ENCODE measurements at places on chromosomes 16 and 17.

DNA sequence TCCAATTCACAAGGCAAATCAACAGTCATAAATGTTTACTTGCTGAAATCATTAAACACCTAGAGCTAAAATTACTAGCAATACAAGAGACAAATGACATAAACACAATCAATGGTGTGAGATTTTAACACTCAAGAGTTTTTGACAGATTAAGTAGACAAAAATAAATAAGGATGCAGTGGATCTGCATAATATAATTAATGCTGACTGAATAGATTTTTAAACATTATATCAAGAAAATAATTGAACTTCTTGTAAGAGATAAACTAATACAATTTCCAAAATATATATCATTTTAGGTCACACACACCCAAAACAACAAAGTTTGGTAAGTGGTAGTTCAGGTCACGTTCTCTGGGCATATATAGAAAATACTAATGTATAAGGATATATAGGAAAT lies 322.6 kb upstream of the XYLT1 start:
- DNase-seq: no peak

DNA sequence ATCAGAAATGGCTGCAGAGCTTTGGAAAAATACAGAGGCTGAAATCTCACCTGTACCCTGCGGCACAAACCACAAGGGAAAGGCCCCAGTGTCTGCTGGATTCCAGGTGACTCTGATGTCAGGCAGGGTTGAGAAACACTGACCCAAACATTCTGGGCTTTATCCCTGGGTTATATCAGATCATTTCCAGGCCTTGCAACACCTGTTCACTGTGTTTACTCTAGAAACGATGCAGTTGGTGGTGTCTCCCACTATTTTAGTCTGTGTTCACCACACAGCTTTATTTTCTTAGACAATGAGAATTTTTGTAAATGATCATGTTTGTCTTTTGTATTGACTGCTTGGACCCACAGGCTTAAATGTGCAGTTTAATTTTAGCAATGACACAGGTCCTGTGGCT lies 151.5 kb upstream of the SDK2 start:
- DNase-seq: no peak

DNA sequence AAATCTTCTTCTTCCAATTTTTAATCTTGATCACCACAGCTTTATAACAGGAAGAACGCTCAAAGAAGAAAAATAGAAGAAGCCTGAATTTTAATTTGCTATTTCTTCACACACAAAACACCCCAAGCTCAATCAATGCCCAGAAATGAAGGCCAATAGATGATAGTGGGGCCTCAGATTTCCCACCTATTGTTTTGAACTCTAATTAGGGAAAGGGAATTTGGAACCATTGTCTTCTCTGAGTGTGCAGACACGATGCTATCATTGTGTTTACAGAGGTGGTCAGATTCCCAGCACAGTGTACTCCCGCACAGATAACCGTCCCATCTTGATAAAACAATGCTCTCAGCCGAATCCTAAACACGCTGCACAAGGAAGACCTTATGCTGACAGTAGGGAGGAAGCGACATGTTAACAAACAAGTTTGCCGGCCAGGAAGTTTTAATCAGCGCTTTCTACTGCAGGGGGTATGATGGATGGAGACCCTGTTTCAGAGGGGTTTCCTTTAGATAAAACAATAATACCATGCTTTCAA lies 684.7 kb downstream of the MAF start:
- no peak for DNase-seq

DNA sequence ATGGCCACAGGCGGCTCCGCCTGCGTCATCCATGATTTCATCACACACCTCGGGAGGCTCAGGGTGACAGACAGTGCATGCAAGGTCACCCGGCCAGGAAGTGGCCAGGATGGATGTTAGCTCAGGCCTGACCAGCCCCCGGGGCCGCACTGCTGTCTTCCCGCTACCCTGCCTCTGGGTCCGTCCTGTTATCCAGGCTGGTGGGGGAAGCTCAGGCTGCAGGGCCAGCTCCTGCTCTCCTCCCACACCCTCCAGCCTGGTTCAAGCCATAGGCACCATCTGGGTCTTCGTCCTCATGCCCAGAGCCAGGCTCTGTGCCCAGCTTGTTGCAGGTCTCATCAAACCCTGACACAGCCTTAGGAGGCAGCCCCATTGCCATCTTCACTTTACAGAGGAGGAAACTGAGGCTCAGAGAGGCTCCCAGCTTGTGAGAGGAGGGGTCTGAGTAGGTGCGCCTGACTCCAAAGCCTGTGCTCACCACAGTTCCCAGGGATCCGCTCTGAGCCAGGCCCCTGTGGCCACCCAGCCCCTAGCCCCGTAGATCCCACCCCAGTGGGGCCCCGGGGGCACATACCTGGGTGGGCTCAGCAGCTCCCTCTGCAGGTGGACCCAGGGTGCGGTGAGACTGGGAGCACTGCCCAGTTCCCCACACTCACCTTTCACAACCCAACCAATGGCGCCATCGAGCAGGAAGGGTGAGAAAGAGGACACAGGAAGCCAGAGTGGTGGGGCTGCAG lies 412 bp upstream of the ADGRG3 start:
- DNase-seq: peak; percentile 86

GRCh38 chr17:21542991-21543390 lies 149.3 kb upstream of the KCNJ18 start:
- DNase-seq: no peak

Data from NCI-H460 (cell line).